ENCODE measurements at places on chromosomes 6 and 20. TPM values are rescaled to one million over a fixed set of nuclear protein-coding genes. Genes with fewer than 3 reads are reported as not detected.
A peak's percentile ranks its signal among the peaks of the same experiment; 100 is the strongest.

GRCh38 chr20:57439432-57439831 lies 48.2 kb downstream of the RBM38 start:
- DNase-seq = no peak
- no peak overlapping the region for H3K4me3 ChIP-seq
- H3K27me3 ChIP-seq = peaks cover 3% of the 10 kb centered on the region
- H3K36me3 ChIP-seq = no peaks in the 10 kb centered on the region
- peaks cover 19% of the 10 kb centered on the region for H3K4me1 ChIP-seq

The PTCRA gene
- total RNA-seq = not detected

GRCh38 chr6:18323935-18324705 lies 59.8 kb upstream of the DEK start:
- H3K27ac ChIP-seq = no peak overlapping the region
- no peak for DNase-seq
- peaks cover 6% of the 10 kb centered on the region for H3K4me1 ChIP-seq
- H3K27me3 ChIP-seq = no peaks in the 10 kb centered on the region

- H3K4me3 ChIP-seq = peak overlapping the region; percentile 26
- peak overlapping the region; percentile 85 for H3K27ac ChIP-seq
- no peaks in the 10 kb centered on the region for H3K27me3 ChIP-seq
Measured at GRCh38 chr20:62898970-62899632, 27.2 kb downstream of the DIDO1 start.

DNA sequence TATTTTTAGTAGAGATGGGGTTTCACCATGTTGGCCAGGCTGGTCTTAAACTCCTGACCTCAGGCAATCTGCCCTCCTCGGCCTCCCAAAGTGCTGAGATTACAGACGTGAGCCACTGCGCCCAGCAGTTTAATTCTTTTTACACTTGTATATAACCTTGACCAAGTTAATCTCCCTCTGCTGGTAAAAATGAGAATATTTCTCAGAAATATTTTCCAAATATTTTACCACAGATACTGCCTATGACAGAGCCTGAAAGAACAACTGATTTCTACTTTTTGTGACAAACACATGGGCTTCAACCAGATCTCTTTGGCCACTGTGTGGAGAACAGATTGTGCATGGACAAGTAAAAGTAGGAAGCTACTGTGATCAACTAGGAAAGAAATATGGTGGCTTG lies 21.2 kb upstream of the NHSL1 start:
- H3K27me3 ChIP-seq = no peaks in the 10 kb centered on the region
- H3K4me1 ChIP-seq = peaks cover 12% of the 10 kb centered on the region
- no peak overlapping the region for H3K27ac ChIP-seq
- no peak overlapping the region for H3K4me3 ChIP-seq

GRCh38 chr20:17895641-17896171 lies 72.9 kb downstream of the SNX5 start:
- H3K27ac ChIP-seq = peak overlapping the region; percentile 12
- peaks cover 25% of the 10 kb centered on the region for H3K4me1 ChIP-seq
- H3K27me3 ChIP-seq = peaks cover 3% of the 10 kb centered on the region
- peak overlapping the region; percentile 46 for H3K4me3 ChIP-seq
- H3K36me3 ChIP-seq = no peaks in the 10 kb centered on the region

The SLC22A1 gene
- total RNA-seq = 3.0 TPM

GRCh38 chr6:29661071-29661470 lies 4.2 kb downstream of the MOG start:
- peaks cover 11% of the 10 kb centered on the region for H3K4me1 ChIP-seq
- no peak overlapping the region for H3K27ac ChIP-seq
- no peak overlapping the region for H3K4me3 ChIP-seq
- H3K27me3 ChIP-seq = peaks cover 18% of the 10 kb centered on the region
- H3K36me3 ChIP-seq = no peaks in the 10 kb centered on the region

DNA sequence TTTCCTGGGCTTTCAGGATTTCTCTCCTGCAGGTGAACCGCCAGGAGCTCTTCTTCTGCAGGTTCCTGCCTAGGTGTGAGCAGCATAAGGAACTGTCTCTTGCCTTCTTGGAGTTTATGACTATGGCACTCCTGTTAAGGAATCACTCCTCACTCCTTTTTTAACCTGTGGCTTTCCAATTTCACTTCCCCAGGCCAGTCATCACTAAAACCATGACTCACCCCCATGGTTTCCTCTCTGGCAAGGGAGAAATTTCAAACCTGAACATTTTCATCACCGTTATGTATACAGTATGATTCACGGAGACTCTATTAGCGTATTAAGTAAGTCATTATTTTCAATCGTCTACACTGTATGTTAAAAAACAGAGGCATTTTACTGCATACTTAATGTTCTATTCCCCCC lies 78.2 kb upstream of the ARID1B start:
- no peak overlapping the region for H3K27ac ChIP-seq
- no peaks in the 10 kb centered on the region for H3K4me1 ChIP-seq

The SCRT2 gene
- not detected for total RNA-seq

GRCh38 chr20:1334761-1335160 lies 5.8 kb upstream of the SDCBP2 start:
- no peak overlapping the region for H3K4me3 ChIP-seq
- H3K27ac ChIP-seq = no peak overlapping the region
- H3K4me1 ChIP-seq = peaks cover 7% of the 10 kb centered on the region
- DNase-seq = no peak
- no peaks in the 10 kb centered on the region for H3K36me3 ChIP-seq

The NUP153 gene
- 47.5 TPM for total RNA-seq

The ABRACL gene
- total RNA-seq = 88.9 TPM

GRCh38 chr20:18019068-18019467 lies 38.6 kb downstream of the OVOL2 start:
- H3K36me3 ChIP-seq = peaks cover 3% of the 10 kb centered on the region
- H3K4me1 ChIP-seq = no peaks in the 10 kb centered on the region
- H3K27ac ChIP-seq = no peak overlapping the region
- H3K27me3 ChIP-seq = no peaks in the 10 kb centered on the region
- no peak for DNase-seq

DNA sequence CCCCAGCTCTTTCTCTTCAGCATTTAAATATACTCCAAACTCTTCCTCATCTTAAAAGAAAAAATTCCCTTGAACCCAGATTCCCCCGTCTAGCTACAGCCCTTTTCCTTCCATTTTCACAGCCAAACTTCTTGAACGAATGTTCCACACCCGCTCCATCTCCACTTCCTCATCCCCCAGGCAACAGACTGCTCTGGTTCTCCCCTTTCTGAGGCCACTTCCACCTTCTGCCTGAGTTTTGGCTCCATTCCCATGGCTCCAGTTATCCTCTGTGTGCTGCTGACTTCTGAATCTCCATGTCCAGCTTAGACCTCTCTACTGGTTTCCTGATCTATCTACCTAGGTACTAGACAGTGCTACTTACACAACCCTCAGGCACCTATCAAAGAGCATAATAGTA lies 106.4 kb downstream of the RALGAPA2 start:
- no peak overlapping the region for H3K4me3 ChIP-seq
- no peak for DNase-seq
- no peaks in the 10 kb centered on the region for H3K27me3 ChIP-seq
- H3K4me1 ChIP-seq = peaks cover 9% of the 10 kb centered on the region

GRCh38 chr6:74115674-74116073 lies 419.7 kb downstream of the CD109 start:
- no peaks in the 10 kb centered on the region for H3K36me3 ChIP-seq
- DNase-seq = no peak
- H3K27me3 ChIP-seq = no peaks in the 10 kb centered on the region
- H3K27ac ChIP-seq = no peak overlapping the region
- H3K4me3 ChIP-seq = no peak overlapping the region
- H3K4me1 ChIP-seq = no peaks in the 10 kb centered on the region

The SLC32A1 gene
- not detected for total RNA-seq

DNA sequence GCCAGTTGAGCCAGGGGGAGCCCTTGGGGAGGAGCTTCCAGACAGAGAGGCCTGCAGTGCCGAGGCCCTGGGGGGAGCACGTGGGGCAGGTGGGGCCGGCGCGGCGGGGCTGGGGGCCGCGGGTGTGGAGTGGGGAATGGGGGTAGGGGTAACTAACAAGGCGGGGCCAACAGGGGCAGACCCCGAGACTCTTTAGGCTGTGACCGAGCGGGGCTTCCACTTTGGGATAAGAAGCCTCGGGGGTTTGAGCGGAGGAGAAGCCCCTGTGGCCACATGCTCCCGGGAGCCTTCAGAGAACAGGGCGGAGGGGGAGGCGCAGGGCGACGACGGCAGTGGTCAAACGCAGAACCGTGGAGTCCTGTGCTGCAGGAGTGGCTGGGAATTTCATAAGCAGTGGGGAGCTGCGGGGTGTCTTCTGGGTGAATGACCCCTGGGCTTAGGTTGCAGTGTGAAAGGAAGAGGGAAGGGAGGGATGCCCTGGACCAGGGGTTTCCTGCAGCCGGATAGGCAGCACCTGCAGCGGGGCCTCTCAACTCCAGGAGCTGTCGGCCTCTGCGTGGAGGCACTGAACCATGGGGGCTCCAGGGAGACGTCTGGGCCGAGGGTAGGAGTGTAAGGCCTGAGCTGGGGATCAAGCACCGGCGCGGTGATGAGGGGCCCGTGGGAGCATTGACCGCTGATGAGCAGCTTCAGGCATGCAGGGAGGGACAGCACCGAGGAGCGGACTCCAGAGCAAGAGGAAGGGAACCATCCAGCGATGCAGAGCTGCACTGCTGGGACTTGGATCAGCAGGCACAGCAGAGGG lies 121.0 kb downstream of the SYNDIG1 start:
- no peak overlapping the region for H3K27ac ChIP-seq
- peak; percentile 60 for DNase-seq
- H3K4me3 ChIP-seq = no peak overlapping the region
- peaks cover 3% of the 10 kb centered on the region for H3K27me3 ChIP-seq

- peaks cover 8% of the 10 kb centered on the region for H3K4me1 ChIP-seq
- H3K4me3 ChIP-seq = no peak overlapping the region
- H3K36me3 ChIP-seq = no peaks in the 10 kb centered on the region
- H3K27me3 ChIP-seq = peaks cover 12% of the 10 kb centered on the region
- H3K27ac ChIP-seq = no peak overlapping the region
Measured at GRCh38 chr6:114171473-114171872, 171.3 kb downstream of the HS3ST5 start.

The TENT5A gene
- total RNA-seq = 50.9 TPM

- no peaks in the 10 kb centered on the region for H3K36me3 ChIP-seq
- no peak overlapping the region for H3K4me3 ChIP-seq
- no peak overlapping the region for H3K27ac ChIP-seq
- DNase-seq = no peak
- no peaks in the 10 kb centered on the region for H3K4me1 ChIP-seq
- no peaks in the 10 kb centered on the region for H3K27me3 ChIP-seq
Measured at GRCh38 chr6:86780923-86781322, 156.4 kb upstream of the HTR1E start.

The ZFAND3 gene
- total RNA-seq = 69.0 TPM

The C6orf118 gene
- total RNA-seq = 0.50 TPM

DNA sequence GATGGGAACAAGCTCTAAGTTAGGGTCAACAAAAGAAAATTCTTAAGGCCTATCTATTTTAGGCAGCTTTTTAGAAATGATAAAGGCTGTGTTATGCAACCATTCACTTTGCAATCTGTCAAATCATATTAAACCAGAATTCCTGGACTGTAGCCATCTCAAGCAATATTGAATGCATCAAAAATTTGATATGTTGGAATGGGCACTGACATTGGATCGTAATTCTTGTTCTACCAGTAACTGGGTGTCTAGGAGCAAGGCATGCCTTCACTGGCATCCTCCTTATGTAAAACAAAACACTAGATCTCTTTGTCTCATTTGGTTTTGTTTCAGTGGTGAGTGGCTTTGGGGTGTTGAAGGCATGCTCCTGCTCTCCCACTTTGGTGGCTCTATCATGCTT lies 145.6 kb downstream of the JARID2 start:
- H3K27me3 ChIP-seq = no peaks in the 10 kb centered on the region
- peak overlapping the region; percentile 32 for H3K4me3 ChIP-seq
- DNase-seq = no peak
- peak overlapping the region; percentile 92 for H3K27ac ChIP-seq
- peaks cover 17% of the 10 kb centered on the region for H3K36me3 ChIP-seq

DNA sequence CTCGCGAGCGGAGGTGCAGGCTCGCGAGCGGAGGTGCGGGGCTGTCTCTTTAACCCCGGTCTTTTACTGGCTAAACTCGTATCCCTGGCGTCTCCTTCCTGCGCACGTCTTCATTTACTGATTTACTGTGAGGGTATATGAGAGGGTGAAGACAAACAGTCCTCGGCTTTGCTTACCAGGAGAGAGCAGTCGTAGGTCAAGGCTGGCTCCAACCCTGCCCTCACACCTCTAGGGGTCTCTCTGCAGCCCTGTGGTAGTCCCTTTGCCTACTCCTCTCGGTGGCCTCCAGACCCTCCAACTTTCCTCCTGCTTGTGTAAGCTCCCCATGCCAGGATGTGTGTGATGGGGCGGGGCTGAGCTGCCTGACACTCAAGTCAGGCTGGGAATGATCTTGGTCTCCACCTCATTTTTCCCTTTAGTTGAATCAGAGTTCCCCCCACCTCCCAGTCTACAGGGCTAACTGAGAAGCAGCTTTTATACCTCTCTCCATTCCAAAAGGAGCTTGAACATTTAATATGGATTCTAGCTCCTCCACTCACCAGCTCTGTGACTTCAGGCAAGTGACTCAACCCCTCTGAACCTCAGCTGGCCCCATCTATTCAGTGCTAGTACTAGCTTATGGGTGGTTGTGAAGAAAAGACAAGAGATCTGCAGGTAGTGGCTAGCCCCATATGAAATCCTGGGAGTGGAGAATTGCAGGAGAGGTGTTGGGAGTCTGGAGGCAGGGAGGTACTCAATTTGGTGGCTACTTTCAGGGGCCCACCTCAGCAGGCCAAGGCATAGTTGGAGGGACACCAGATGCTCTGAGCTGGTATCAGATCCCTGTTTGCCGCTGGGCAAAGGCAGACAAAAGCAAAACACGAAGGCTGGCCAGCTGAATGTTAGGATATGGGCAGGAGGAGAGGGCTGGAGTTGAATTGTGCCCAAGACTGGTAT lies 902 bp downstream of the SLC29A1 start:
- H3K27me3 ChIP-seq = peaks cover 18% of the 10 kb centered on the region
- peak overlapping the region; percentile 29 for H3K27ac ChIP-seq
- no peak for DNase-seq
- H3K4me3 ChIP-seq = peak overlapping the region; percentile 86

DNA sequence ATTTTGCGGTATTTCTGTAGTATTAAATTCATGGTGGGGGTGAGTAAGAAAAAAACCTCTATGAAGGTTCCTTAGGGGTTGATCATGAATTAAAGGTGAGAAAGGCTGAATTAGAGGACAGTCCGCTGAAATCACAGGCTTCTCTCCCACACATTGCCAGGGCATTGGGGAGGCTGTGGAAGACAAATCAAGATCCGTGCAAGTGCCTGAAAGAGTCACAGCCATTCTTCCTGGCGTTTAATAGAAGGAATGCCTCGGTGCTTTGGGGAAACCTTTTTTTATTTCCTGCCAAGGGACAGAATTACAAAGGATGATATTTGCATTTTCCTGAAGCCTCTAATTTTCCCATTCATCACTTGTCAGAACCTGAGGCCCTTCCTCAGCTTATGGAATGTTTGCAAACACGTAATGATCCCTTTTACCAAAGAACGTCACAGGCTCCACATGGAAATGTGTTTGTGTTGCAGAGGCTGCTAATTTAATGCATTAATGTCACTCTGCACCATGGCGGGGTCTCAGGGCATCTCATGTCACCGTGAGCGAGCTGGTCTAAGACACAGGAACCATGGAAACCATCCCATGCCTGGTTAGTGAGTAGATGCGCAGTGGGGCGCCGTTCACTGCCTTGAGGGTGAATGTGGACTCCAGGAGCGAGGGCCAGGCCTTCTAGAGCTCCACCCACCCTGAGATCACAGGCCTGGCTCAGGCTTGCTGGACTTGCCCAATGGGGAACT lies 185.9 kb upstream of the SULF2 start:
- DNase-seq = no peak
- peak overlapping the region; percentile 54 for H3K4me3 ChIP-seq
- H3K27ac ChIP-seq = no peak overlapping the region
- peaks cover 49% of the 10 kb centered on the region for H3K4me1 ChIP-seq
- peaks cover 17% of the 10 kb centered on the region for H3K27me3 ChIP-seq

The ARMH2 gene
- total RNA-seq = not detected

The DEFB132 gene
- total RNA-seq = not detected

The CTCFL gene
- 0.07 TPM for total RNA-seq

The FAM184A gene
- 3.4 TPM for total RNA-seq
